Stimulated activated CD4-positive, alpha-beta T cell treated with anti-CD3 and anti-CD28 coated beads, Interleukin-1b, Interleukin-23, amount 100 ng/mL, for 1 hour (primary cell): ENCODE measurements at places on chromosomes 2 and 18.

DNA sequence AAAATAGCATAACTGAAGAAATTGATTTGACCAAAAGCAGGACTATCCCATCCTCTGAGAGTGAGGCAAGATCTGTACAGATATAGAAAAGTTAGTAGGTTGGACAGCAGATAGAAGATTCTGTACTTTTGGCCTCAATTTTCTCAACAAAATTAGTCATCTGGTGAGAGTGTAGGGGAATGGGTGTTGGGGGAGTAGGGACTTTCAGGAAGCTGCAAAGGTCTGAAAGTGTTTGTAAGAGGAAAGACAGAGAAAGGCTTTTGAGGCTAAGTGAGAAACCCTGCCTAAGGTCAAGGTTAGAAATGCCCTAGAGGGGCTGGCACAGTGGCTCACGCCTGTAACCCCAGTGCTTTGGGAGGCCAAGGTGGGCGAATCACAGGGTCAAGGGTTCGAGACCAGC lies 40.3 kb downstream of the DAPL1 start:
- no peak for DNase-seq

GRCh38 chr2:126534478-126534877 lies 121.5 kb upstream of the GYPC start:
- no peak for DNase-seq

DNA sequence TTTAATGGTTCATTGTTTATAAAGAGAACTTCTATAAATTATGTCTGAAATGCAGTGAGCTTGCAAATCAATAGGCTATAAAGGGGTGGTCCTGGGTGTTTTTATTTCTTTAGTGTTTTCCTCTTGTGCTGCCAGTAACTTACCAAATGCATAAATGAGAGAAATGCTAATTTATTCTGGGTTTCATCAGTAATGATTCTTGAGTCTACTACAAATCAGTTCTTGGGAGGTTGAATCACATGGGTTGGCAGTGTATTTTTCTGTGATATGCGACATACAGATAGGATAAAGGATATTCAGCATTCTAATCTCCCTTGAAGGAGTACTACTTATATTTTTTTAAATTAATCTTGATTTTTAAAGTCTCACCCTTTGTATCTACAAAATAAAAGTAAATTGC lies 170.1 kb upstream of the UNC80 start:
- DNase-seq: no peak

DNA sequence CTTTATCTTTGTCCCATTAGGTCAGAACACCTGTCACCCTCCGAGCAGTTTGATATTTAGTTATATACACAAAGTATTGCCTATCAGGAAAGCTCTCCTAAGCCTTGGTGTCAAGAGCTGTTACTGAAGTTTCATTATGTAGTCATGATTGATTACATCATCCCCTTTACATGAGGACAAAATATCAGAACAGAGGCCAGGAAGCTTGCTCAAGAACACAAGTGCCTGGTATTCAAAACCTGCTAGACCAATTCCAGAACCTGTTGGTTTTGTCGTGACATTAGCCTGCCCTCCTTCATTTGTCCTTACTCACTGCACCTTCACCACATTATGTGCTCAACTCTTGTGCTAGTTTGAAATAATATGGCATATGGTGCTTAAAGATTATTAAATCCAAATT lies 377.1 kb downstream of the CDH19 start:
- DNase-seq: no peak

DNA sequence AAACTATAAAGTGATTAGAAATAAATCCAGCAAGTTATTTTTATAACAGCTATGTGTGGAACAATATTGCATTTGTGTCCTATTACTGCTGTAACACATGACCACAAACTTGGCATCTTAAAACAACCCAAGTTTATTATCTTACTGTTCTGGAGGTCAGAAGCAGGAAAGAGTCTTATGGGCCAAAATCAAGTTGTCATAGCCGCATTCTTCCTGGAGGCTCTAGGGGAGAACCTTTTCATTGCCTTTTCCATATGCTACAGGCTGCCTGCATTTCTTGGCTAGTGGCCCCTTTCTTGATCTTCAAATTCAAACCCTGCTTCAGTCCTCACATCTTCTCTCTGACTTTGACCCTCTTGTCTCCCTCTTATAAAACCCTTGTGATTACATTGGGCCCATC lies 27.0 kb upstream of the HNRNPLL start:
- no peak for DNase-seq

GRCh38 chr2:29129586-29130281 lies 14.5 kb downstream of the CLIP4 start:
- no peak for DNase-seq

GRCh38 chr2:99918389-99918788 lies 224.0 kb downstream of the AFF3 start:
- no peak for DNase-seq

- DNase-seq: no peak
Observed at GRCh38 chr2:144516981-144517865, 2.7 kb downstream of the ZEB2 start.

DNA sequence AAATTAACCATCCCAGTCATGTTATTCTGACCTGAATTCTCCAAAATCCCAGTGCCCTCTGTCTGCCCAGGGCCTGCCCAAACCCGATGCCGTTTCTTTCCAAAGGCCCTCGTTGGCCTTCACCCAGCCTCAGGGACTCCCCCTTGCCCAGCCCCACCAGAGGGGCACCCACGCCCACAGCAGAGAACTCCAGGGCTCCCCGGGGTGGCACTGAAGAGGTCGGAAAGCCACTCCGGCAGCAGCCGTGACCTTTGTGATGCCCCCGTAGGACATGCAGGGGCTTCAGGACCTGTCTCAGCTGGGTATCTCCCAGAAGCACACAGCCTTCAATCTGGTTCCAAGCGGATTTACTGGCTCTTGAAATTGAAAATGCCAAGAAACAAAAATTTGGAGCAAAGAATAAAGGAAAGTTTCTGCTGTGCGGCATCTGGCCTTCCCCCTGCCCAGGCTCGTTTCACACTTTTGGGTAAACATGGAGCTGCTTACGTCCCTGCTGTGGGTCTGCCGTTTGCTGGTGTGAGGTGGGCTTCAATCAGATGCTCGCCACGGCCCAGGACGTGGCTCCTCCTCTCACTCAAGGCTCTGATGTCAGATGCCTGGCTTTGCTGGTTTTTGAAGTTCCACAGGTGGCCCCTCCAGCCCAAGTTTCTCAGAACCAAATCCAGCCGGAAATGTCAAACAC lies 101.3 kb downstream of the TPO start:
- DNase-seq: no peak

GRCh38 chr2:9995059-9995458 lies 43.6 kb downstream of the GRHL1 start:
- DNase-seq: no peak

DNA sequence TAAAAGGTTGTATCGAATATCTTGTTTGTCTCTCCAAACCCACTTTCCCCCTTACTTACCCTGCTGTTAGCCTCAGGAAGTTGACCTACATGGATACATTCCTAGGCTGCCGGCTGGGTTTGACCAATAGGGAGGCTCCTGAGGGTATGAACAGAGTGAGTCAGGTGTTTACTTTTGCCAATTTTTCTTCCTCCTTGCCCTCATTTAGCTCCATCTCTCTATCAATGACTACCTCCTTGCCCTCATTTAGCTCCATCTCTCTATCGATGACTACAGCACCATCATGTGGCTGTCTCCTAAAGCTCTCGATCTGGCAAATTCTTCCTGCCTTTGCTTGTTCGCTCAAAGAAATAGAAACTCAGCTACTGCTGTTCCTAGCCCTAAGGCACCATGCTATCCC lies 571.9 kb upstream of the CRIM1 start:
- no peak for DNase-seq

- no peak for DNase-seq
Observed at GRCh38 chr2:218991674-218992168, 1.5 kb downstream of the CRYBA2 start.

DNA sequence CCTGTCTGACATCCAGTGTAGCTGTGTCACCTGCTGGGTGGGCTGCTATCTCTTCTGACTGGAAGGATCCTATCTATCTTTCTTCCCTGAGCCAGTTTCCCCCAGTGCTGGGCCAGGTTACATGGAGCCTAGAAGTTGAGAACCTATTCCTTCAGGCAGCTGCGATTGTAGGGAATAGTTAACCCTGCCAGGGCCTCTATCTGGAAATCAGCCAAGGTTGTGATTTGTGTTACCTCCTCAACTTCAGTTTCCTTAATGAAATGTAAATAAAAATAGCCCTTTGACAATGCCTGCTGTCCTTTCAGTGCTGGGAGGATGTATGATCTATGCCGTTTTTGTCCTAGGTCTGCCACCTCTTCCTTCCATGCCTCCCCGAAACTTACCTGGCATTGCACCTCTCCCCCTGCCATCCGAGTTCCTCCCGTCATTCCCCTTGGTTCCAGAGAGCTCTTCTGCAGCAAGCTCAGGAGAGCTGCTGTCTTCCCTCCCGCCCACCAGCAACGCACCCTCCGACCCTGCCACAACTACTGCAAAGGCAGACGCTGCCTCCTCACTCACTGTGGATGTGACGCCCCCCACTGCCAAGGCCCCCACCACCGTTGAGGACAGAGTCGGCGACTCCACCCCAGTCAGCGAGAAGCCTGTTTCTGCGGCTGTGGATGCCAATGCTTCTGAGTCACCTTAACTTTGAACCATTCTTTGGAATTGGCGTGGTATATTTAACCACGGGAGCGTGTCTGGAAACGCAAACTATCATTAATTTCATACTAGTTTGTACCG lies 36.6 kb downstream of the GORASP2 start:
- no peak for DNase-seq

DNA sequence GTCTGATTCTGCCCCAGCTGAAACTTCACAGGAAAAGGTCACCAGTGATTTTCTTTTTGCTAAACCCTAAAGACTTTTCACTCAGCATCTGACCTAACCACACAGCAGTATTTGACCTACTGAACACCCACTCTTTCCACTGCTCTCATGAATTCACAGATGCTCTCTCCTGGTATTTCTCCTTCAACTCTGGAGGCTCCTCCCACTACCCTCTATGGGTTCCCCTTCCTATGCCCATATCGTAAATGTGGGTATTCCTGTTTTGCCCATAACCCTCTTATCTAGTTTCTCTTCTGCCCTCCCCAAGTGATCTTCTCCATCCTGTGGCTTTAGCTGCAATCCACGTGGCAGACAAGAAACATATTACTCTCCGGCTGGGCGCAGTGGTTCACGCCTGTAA lies 7.6 kb downstream of the PLEKHM3 start:
- no peak for DNase-seq

DNA sequence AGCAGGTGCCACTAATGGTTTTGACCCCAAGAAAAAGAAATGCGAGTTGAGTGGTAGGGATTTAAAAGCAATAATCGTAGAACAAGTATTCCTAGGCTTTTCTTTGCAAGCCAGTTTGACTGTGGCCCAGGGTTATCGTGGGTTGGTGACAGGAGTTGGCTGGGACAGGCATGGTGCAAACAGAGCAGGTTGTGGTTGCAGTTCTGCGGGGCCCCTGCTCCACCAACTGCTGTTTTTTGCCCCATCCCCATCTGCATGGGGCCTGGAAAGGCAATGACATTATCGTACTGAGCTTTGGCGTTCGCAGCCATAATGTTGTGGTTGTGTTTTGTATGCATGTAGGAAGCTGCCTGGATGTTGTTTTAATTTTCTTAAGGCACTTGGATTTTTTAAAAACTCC lies 274.0 kb downstream of the TSN start:
- DNase-seq: no peak

DNA sequence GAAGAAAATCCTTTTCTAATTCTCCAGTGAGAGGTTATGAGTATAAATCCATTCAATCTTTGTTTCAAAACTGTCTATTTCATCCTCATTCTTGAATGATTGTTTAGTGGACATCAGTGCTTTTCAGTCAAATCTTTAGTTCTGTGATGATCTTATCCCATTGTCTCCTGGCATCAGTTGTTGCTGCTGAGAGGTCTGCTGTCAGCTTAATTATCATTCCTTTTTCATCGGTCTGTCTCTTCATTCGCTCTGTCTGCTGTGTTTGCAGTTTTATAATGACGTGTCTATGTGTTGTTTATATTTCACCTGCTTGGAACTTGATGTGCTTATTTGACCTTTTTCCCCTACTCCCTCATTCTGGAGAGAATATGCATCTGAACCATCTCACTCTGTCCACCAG lies 69.2 kb upstream of the GLI2 start:
- no peak for DNase-seq

DNA sequence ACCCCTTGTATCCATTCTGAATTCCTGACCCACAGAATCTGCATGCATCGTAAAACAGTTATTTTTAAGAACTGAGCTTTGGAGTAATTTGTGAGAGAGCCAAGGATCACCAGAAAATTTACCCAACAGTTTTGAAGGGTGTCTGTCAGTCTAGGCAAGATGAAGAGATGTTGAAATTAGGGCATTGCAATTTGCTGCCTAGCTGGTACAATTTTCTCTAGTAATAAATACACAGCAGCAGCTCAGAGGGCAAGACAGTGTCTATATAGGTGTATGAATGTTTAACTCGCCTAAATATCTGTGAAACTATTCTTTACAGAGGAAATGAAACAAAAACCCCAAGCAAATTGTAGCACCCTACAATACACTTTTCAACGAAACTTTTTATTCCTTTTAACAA lies 377.8 kb upstream of the POU3F3 start:
- no peak for DNase-seq

GRCh38 chr2:200494048-200494447 lies 15.8 kb downstream of the KCTD18 start:
- no peak for DNase-seq

- DNase-seq: no peak
Observed at GRCh38 chr18:26504831-26505230, 43.5 kb downstream of the KCTD1 start.

DNA sequence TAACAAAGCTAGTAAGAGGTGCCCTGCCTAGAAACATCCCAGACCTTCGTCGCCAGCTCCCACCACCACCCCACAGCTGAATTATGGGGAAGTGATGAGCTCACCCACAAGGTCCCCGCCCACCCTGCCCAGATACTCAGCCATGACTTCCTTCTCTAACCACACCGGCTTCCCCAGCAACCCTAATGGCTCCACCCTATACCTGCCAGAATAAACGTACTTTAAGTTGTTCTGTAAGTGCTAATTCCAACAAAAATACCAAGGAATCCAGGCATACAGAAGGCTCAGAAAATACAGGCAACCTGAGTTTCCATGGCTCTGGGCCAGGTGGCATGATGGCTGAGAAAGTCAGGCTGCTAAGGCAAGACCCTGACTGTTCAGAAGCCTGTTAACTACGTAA lies 39.1 kb downstream of the TMEM163 start:
- DNase-seq: no peak

DNA sequence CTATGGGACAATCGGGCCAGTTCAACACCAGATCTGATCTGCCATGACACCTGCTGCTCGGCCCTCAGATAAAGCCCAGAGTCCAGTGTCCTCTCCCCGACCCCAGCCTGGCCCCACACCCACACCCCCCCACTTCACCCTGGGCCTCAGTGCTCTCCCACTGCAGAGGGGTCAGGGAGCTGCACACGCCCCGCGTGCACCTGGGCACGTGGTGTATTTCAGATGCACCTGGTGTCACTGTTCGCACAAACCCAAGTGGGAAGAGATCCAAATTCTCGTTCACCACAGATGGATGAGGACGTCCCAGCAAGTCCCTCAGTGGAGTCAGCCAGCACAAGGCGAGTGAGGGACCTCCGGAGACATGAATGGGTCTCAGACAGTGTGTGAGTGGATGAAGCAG lies 161.3 kb downstream of the RTP5 start:
- no peak for DNase-seq
